ENCODE measurements at places on chromosomes 7 and 10.

DNA sequence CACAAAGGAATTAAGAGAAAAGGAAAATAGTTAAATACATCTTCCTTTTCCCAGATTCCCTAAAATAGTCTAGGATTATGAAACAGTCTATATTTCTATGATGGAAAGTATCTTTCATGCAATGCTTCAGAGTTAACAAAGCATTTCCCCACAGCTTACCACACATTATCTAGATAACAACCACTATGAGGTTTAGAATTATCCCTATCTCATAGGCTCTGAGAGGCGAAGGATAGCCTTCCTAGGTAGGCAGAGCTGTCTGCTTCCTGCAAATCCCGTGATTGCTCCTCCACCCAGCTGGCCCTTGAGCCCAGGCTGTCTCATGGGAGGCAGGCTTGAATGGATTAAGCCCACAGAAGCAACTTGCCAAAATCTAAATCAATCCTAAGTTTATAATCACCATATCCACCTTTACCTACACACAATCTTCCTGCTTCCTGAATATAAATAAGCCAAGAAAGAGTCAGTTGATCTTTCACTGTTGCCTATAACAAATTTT is 321.4 kb upstream of the AOAH start:
- no peak for DNase-seq

- DNase-seq, result no peak
These were observed 301.0 kb upstream of the NPVF start for GRCh38 chr7:25529320-25529719.

- DNase-seq, result no peak
These were observed 223.2 kb upstream of the COBL start for GRCh38 chr7:51539840-51540239.

GRCh38 chr10:60607372-60607771 is 170.9 kb upstream of the CDK1 start:
- DNase-seq, result no peak

GRCh38 chr10:119862524-119862923 is 10.1 kb downstream of the MCMBP start:
- DNase-seq, result no peak

DNA sequence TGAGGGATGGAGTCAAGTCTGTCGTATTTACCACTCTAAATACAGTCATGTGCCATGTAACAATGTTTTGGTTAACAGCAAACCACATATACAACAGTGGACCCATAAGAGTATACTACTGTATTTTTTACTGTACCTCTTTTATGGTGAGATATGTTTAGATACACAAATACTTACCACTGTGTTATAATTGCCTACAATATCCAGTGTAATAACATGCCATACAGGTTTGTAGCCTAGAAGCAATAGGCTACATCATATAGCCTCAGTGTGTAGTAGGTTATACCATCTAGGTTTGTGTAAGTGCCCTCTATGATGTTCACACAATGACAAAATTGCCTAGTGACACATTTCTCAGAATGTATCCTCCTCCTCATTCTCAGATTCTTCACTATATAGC is 110.4 kb downstream of the FAM107B start:
- DNase-seq, result no peak
